ENCODE measurements at places on chromosomes 4 and X.

DNA sequence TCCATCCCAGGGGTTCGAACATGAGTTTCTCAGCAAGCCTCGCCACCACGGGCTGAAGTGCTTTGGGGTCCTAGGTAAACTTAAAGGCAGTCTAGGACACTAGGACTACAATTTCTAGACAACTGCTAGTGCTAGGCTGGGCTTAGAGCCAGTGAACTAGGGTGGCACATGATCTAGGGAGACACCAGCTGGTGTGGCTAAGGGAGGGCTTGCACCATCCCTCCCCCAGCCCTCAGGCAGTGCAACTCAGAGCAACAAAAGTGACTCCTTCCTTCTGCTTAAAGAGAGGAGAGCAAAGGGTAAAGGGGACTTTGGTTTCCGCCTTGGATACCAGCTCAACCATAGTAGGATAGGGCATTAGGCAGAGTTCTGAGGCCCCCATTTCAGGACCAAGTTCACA, 162.5 kb upstream of the AFF2 start:
- DNase-seq: no peak

DNA sequence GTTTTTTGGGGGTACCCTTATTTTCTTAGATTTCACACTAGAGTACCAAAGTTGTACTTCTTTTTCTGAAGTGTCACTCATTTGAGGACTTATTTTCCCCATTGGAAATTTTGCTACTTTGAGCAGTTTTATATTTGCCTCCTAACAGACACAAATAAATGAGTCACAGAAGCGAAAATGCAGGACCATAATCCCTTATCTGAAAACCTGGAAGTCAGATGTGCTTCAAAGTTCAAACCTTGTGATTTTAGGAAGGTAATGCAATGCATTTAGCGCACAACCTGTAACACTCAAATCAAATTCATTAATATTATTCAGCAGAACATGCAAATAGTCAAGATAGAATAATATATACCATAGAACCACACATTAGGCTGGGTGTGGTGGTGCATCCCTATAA, 6.9 kb downstream of the RELL1 start:
- no peak for DNase-seq

DNA sequence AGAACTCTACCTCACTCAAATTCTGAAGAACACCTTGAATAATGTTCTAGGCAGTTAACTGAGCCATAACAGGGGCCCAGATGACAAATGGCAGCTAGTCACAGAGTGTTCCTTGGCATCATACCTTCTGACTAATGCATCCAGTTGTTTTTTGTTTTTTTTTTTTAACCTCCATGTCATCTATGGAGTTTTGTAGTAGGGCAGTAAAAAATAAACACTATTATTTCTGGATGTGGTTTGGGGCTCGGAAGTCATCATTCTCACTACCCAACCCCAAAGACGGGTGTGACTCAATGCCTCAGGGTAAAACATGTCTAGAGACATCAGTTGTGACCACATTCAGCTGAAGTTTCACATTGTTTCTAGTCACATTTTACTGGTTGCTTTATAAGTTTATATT, 31.2 kb upstream of the MCF2 start:
- no peak for DNase-seq

GRCh38 chrX:112961981-112962380, 121.3 kb upstream of the AMOT start:
- no peak for DNase-seq

DNA sequence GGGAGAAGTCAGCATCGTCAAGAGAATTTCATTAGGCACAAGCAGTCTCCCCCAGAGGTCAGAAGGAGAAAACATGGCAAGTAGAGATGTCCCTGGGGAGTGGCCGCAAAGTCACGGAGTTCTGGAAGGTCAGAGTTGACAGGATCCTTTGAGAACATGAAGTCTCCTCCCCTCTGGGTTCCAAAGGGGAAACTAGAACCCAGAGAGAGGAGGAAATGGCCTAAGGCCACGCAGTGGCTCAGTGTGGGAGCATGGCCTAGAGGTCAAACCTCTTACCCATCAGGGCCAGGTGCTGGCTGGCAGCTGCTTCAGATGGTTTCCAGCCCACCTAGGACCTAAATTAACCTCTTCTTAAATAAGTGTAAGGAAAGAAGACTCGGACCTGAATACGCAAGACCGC, 884 bp downstream of the IDH3G start:
- no peak for DNase-seq

GRCh38 chr4:146520896-146521540, 722 bp downstream of the SLC10A7 start:
- no peak for DNase-seq

DNA sequence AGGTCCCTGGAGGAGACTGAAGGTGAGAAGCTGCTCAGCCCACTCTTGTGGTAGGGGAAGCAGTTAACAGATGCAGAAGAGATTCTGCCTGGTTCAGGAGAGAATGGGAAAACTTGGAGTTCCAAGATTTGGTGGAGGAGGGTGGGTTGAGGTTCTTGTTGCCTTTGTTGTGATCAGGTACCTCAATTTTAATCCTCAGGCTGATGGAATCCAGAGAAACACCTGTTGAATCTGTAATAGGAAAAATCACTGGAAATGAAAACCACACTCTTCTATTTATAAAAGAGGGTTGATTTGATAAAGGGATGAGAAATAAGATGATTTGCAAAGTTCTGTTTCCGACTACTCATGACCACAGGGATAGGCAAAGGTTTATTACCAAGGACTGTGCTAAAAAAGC, 132.1 kb downstream of the EDA start:
- no peak for DNase-seq

- no peak for DNase-seq
Observed at GRCh38 chr4:119647558-119647957, 19.0 kb upstream of the PDE5A start.

DNA sequence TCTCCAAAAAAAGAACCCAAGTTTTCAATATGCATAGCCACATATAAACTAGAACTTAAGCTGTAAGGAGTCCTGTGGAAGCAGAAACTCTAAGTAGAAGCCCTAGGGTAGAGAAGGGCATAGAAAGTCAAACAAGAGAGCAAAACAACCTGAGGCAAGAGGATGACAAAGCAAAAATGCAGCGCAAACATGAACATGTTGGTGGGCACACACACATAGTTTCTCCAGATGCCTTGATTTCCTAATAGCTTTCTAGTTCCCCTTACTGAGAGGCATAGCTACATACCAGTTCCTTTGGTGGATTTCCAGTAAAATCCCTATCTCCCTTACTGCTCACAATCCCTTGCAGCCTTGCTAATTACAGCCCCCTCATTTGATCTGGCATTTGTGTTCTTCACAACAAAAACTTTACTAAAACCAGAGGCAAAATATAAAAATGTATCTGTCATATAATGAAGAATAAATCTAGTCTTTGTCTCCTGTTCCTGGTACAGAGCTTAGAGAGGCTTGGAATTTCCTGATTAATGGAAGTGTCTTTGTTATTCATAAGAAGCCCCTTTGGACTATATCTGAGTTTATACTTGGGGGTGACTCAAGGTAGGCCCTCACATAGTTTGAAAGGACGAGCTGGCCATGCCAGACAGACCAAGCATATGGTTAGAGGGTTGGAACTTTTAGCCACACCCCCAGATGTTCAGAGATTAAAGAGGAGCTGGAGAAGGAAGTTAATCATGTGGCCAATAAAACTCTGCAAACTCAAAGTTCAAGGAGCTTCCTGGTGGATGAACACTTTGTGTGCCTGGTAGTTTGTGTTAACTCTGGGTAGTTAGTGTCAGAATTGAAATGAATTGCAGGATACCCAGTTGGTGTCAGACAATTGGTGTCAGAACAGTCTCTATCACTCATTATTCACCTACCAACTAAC, 52.7 kb upstream of the ZCCHC13 start:
- no peak for DNase-seq

DNA sequence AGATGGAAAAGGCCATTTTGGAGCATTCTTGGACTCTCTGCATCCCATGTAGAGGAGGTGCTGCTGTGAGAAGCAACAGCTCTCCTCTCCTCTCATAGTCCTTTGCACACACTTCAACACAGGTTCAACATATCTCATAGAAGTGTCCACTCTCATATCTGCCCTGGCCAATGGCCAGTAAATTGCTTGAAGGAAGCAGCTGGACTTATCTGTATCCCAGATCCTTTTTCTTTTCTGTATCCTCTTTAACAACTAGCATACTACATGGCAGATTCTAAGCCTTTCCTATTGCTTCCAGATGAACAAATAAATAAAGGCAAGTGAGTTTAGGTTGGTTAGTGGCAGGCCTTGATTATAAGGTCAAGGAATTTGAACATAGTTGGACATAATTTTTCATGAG, 122.0 kb downstream of the HS6ST2 start:
- DNase-seq: no peak

GRCh38 chr4:128709268-128709667, 100.2 kb upstream of the JADE1 start:
- DNase-seq: no peak

GRCh38 chr4:140157341-140157740, 3.4 kb upstream of the MAML3 start:
- no peak for DNase-seq

DNA sequence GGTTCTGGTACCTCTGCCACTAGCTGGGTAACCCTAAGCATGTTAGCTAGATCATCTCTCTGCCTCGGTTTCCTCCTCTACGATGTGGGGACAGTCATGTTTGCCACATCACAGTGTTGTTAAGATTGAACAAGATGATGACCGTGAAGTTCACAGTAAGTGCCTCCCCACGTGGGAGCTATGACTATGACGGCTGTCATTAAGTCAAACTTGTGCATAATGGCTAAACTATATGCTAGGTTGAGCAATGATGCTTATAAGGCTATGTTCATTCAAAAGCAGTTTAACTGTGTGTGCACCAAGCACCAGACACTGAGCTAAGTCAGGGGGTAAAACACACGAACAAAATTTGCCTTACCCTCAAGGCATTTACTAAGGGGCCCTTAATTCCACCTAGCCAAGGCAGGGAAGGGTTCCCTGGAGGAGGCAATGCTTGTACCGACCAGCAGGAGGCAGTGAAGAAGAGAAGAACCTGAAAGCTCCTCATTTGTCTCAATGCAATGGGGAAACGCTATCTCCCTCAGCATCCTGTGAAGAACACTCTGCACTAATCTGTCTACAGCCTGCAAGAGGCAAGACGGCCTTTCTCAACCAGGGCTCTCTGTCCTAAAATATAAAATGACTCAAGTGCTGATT, 52.9 kb downstream of the MAP7D2 start:
- DNase-seq: no peak

GRCh38 chr4:11073621-11074051, 355.1 kb downstream of the HS3ST1 start:
- DNase-seq: no peak

DNA sequence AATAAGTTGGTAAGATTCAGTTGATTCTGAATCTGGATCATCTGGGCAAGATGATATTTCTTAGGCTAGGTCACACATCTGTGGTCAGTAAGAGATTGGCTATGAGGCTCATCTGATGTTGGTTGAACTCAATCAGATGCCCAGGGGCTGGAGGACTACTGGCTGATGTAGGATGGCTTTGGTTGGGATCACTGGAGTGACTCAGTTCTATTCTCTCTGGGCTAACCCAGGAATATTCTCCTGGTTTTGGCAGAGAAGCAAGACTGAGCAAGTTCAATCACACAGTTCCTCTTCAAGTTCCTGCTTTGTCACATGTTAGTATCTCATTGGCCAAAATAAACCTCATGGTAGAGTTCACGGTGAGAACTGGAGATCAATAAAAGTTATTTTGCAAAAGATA, 902.3 kb upstream of the SLIT2 start:
- DNase-seq: no peak

DNA sequence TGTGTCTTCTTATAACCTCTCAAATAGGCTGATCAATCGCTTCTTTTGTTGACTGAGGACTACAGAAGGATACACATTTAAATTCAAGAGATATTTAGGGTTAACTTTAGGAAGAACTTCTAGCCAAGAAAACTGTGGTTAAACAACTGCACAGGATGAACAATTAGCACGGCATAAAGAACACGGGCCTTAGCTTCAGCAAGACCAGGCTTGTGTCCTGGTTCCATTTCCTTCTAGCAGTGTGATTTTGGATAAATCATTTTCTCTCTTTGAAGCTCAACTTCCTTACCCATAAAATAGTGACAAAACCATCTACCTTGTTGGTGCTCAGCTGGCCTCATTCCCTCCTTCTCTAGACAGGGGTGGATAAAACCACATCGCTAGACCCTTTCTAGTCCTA, 117.6 kb downstream of the TSPAN5 start:
- DNase-seq: no peak

DNA sequence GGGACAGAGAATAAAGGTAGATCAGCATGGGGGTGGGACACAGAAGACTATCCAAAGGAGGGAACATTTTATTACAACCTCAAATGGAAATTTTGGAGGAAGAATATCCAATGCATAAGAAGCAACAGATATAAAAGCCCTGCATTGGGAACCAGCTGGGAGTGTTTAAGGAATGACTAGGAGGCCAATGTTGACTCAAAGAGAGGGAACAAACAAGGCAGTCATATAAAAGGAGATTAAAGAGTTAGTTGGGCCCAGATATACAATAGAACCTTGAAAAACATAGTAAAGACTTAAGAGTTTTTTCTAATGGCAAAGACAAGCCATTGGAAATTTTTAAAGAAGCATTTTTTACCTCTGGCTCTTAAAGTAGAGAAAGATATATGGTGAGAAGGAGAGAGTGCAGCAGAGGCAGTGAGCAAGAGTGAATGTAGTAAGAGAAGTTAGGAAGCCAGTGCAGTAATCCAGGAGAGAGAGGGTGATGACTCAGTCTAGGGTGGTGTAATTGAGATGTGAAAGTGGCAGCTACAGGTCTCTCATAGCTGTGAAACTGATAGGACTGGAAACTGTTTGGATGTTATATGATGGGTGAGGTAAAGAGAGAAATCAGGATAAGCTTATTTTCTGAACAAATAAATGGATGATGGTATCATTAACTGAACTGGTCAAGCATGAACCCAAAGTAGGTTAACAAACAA, 182.2 kb upstream of the ATOH1 start:
- DNase-seq: no peak

Measured in progenitor cell of endocrine pancreas (in vitro differentiated cells).